ENCODE measurements at places on chromosomes 6 and 20.

DNA sequence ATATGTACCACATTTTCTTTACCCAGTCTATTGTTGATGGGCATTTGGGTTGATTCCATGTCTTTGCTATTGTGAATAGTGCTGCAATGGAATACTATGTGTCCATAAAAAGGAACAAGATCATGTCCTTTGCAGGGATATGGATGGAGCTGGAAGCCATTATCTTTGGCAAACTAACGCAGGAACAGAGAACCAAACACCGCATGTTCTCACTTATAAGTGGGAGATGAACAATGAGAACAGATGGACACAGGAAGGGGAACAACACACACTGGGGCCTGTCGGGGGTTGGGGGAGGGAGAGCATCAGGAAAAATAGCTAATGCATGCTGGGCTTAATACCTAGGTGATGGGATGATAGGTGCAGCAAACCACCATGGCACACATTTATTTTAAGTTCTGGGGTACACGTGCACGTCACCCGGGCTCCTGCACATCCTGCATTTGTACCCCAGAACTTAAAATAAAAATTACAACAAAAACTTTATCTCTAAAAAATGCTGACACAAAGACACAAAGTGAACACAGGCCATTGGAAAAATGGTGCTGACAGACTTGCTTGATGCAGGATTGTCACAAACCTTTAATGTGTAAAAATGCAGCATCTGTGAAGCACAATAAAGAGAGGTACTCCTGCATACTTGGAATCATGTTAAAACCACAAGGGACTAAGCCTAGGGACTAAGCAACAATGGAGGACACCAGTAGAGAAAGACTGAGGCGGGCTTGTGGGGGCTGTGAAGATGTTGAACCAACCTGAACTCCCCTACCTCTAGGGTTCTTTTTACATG, 48.8 kb downstream of the BCAS1 start:
- no peak for DNase-seq

GRCh38 chr6:25181923-25182322, 97.3 kb upstream of the CARMIL1 start:
- DNase-seq = no peak

GRCh38 chr20:19288061-19288460, 75.6 kb downstream of the SLC24A3 start:
- DNase-seq = no peak

- no peak for DNase-seq
Measured at GRCh38 chr6:151546941-151547659, 53.3 kb downstream of the CCDC170 start.

GRCh38 chr6:17031961-17032360, 69.9 kb upstream of the STMND1 start:
- no peak for DNase-seq

- DNase-seq = no peak
Measured at GRCh38 chr20:35711588-35712209, 12.5 kb downstream of the ROMO1 start.

DNA sequence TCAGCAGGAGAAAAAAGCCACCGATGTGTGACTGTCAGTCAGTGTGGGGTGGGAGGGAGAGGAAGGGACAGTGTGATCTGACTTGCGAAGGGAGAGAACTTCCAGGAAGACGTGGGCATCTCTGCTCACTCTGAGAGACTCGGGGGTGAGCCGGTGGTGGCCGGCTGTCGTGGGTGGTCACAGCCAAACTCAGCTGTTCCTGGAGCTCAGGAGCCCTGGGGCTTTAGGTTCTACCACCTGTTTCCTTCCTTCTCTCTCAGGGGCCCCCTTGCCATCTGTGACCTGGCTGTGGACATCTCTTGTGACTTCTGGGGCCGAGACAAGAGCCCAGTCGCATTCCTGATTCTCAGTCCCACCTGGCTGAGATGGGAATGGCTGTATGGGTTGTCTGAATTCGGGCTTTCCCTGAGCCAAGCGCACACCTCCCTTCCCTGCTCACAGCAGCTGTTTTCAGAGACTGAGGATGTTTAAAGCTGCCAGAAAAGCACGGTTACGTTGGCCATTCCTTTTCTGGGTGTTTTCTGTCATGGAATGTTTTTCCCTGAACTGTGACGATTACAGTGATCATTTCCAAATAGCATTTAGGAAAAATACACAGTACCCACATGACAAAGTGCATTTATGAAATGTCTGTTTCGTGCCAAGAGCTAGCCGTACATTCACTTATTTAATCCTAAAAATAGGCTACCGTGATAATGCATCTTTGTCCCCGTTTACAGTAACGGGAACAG, 36.5 kb downstream of the SYNJ2 start:
- DNase-seq = no peak

DNA sequence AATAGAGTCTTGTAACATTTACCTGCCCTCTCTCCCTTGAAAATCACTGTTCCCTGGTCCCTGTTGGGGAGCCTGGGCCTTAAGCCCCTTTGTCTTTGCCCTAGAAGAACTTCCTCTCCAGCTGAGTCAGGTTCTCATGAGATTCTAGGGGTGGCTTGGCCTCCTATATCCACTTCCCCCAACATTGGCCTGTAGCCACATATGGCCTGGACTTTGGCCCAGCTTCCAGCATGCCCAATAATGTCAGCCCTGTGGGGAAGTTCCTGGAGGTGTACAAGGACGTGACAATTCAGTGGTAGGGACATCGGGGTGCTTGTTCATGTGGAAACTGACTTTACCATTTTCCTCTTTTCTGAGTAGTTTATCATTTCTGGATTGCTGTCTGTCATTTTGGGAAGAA, 17.2 kb upstream of the MAS1L start:
- DNase-seq = no peak

DNA sequence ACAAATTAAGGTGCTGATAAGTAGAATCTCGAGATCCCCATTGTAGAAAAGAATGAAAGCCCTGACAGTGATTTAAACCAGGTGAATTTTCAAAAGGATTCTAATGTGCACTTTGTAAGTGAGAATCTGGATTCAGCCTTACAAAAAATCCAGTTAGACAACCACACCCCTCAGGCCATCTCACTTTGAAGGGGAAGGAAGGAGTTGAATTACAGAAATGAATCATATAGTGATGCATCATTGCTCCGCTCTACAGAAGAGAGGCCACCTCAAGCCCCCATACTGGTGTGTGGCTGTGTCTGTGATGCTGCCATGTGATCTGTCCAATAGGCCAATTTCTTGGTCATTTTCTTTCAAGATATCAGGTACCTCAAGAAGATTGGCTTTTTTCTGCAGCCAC, 85.5 kb upstream of the NT5E start:
- no peak for DNase-seq

GRCh38 chr6:111602481-111603011, 3.1 kb downstream of the TRAF3IP2 start:
- DNase-seq = no peak

DNA sequence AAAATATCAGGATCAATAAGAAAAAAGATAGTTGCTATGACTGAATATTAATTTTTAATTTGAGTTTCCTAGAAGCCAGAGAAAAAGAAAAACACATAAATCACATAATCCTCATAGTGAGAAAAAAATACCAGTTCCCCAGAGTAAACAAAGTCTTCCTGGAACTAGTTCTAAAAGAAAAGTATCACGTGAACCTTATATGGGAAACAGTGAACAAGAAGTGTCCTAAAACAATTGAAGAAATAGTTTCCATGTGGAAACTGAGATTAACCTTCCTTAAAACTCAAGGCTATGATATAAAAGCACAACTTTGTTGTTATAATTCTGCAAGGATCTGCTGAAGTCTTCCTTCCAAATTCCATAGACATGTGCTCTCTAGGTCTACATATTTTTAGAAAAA, 50.6 kb downstream of the RCAN2 start:
- no peak for DNase-seq

GRCh38 chr6:169341065-169341464, 87.4 kb upstream of the THBS2 start:
- no peak for DNase-seq

DNA sequence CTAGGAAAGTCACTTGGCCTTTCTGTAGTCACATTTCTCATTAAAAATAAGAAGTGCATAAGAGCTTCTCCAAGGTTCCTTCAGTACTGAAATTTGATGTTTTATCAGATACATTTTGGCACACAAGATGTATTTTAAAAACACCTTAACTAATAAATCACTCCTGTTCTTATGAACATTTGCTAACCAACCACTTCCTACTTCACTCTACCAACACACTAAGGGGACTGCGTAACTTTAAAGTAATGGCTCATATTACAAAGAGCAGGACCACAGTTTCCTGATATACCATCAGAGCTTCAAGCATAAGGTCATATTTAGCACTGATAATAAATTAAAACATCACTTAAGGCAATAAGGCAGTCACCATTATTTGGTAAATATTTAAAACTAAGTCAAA, 104.4 kb downstream of the RALGAPA2 start:
- DNase-seq = no peak

GRCh38 chr20:17227669-17228623, 1.1 kb downstream of the PCSK2 start:
- no peak for DNase-seq

GRCh38 chr20:2230726-2231488, 64.9 kb upstream of the TGM3 start:
- no peak for DNase-seq

DNA sequence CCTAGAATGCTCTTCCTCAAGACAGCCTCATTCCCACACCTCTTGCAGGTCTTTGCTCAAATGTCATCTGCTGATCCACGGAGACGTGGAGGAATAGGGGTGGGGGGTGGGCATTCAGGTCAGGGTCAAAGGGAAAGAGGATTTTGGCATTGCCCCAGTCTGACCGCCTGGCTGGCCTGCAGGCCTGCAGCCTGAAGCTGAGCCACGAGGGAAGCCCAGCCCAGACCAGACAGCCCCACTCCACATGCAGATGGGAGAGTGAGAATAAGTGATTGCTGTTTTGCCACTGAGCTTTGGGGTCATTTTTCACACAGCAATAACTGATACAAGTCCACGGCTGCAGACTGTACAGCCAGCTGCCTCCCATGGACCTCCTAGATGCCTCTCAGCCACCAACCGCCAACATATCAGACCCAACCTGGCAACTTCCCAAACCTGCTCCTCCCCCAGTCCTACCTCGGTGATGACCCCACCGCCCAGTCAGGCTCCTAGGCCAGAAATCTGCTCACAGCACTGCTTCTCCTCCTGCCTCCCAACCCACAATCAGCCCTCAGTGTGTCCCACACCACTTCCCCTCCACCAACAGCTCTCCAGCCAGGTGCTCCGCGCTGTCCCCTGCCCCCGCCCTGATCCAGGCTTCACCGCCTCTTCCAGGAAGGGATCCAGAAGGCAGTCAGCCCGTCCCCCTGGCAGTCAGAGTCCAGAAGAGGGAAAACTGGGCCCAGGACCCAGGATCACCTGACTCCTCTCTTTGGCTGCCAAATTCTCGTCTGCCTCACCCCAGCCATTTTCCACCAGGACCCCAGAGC, 14.0 kb downstream of the KIAA1755 start:
- no peak for DNase-seq

GRCh38 chr6:137904822-137905617, 38.0 kb downstream of the TNFAIP3 start:
- DNase-seq = peak; percentile 32

DNA sequence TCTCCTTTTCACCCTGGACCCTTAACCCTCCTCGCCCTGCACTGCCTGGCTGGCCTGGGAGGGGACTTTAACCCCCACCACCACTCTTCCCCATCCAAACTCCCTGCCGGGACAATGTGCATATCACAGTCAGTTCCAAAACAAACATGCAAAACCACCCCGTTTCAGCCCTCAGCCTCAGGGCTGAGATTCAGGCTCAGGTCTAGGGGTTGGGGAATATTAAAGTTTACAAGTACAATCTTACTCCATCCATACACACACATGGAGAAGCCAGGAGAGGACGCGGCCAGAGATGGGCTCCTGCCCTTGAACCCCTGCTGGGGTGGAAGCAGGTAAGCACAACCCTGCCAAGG, 534 bp downstream of the KIAA1755 start:
- DNase-seq = no peak

GRCh38 chr6:108253241-108253640, 7.6 kb downstream of the SNX3 start:
- no peak for DNase-seq

GRCh38 chr20:51591871-51592270, 49.4 kb upstream of the NFATC2 start:
- no peak for DNase-seq

DNA sequence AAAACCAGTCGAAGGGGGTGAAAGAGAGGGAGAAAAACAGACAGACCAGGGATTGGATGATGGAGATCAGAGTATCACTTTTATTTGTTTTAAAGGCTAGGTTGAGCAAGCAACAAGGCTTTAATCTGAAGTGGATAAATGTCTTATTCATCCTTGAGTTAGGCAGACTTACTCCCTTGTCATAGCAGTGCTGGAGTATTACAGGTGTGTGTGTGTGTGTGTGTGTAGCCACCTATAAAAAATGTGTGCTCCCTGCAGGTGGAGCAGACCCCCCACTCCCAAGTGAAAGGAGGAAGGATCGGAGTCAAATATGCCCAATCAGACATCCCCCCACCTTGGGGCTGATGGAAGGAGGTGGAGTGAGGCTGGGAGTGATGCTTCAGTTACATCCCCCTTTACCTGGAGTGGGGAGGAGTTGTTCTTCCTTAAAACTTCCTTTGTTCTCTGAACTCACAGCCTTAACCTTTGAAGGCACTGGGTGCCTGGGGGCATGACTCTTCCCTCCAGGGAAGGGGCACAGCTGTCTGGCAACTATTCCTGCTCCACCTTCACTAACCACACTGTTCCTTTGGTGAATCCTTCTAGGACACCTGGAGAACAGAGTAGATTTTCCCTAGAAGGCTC, 27.3 kb downstream of the PTK7 start:
- DNase-seq = no peak

DNA sequence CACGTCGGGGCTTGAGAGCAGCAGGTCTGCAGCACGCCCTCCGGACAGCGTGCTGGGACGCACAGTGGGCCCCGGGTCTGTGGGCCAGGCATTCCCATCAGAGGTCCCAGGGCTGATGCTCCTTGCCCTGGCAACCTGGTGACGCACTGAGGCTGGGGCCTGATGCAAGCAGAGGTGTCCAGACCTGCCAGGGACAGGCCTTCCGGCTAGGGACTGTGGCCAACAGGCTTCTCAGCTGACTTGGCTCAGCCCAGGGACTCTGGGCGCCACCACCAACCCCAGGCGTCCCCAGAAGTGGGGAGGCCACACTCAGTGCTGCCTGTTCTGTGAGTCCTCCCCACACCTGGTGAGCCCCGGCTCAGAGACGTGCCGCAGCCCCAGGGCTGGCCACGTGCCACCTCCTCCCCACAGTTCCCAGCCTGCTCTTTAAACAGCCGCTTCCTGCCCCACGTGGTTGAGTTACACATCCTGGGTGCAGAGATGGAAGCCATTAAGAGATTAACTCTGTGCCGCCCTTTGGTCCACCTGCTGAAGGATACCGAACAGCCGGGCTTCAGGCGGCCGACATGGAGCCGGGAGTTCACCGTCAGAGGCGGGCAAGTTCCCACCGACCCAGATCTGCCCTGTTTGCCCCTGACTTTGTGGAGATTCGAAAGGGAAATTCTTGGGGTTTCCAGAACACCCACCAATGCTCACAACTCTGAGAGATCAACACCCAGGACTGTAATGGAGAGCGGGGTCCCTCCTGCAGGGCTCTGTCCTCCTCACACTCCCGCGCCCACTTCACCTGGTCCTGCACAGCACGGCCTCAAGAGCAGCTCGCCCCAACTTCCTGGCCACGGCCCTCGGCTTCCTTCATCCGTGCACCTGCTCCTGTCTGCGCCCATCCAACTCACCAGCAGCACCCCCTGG, 37.6 kb upstream of the ZBP1 start:
- peak; percentile 70 for DNase-seq

GRCh38 chr6:90399970-90400369, 103.3 kb upstream of the BACH2 start:
- DNase-seq = no peak

Measured in CD4-positive, alpha-beta T cell treated with Interleukin-6 at 100 ng/mL for 8 hours (primary cell).